ENCODE measurements at places on chromosomes 4 and X.

DNA sequence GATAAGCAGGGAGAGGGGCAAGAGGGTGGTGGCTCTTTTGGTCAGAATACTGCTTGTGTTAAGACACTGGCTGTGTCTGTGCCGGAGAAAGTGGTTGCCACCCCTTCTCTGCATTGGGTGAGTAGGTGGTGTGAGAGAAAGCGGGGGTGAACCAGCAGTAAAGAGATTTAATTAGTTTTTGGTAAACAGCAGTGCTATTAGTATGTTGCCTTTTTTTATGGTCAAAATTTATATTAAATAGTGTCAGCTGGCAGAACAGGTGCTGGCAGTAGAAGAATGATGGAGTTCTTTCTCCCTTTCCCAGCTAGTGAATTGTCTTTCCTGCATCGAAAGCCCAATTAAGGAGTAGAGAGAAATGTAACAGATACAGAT, 181.6 kb downstream of the LARP7 start:
- DNase-seq = no peak

DNA sequence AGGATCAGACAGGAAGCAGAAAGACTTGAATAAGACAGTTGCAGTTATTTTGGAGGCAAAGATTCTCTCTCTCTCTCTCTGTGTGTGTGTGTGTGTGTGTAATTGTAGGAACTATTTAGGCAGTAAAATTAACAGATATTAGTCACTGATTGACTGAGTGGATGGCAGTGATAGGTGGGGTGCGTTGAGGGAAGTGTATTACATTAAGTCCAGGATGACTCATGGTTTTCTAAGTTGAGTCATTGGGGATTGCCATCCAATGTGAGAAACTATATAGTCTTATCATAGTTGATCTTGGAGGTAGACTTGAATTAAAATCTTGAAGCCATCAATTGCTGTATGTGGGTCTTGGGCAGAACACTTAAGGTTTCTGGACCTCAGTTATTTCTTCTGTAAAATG, 75.4 kb downstream of the AR start:
- no peak for DNase-seq

DNA sequence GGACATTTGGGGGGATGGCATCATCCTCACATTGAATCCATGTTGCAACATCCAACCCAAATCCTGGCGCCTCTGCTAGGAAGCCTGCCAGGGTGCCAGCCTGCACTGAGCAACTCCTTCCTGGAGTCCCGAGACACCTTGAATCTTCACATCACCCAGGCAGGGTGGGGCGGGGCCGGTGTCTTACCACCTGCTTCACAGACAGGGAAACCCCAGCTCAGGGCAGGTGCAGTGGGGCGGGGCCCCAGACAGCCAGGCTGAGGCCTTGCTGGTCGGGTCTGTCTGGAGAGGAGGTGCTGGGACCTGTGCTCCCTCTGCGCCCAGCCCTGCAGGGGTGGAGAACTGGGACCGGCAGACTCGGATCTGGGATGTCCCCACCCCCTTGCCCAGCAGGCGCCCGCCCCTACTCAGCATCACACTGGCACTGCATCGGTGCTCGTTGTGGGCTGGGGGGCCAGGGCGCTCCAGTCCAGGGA, 31.5 kb upstream of the HTRA3 start:
- no peak for DNase-seq

DNA sequence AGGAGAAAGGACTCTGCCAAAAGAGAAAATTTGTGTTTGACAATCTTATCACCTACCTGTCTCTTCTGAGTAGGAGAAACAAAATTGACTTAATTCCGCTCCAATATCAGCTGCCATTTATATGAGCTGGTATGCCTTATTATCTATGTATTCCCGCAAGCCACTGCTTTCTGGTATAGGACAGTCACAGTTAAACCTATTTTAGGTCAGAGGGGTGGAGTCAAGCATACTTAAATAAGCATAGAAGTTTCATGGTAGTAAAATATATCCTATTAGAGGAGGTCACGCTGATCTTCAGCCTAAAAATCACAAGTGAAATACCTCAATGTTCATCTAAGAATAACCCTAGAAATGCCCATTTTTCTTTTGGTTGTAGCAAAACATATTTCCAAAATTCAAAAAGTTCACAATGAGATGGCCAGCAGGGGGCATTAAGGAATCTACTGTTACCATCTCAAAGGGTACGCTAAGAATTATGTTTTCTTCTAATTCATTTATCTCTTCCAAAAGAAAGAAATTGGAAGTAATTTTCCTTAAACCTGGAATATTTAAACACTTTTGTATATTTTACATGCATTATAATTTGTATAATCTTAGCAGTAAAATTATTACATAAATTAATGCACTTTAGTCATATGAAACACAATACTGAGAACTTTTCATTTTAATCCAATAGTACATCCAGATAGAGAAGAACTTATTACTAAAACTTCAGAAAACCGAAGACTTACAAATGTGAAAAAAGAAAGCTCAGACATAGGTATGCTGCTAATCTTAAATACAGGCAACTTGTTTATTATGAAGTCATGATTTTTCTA, 10.5 kb downstream of the PPAT start:
- DNase-seq = no peak

- DNase-seq = no peak
Observed at GRCh38 chr4:7887436-7887835, 52.2 kb downstream of the AFAP1 start.

GRCh38 chr4:137647375-137647774, 115.1 kb upstream of the PCDH18 start:
- no peak for DNase-seq

- DNase-seq = no peak
Observed at GRCh38 chr4:25096251-25096980, 63.8 kb downstream of the SEPSECS start.

GRCh38 chr4:866761-867390, 40.9 kb upstream of the CPLX1 start:
- DNase-seq = no peak

DNA sequence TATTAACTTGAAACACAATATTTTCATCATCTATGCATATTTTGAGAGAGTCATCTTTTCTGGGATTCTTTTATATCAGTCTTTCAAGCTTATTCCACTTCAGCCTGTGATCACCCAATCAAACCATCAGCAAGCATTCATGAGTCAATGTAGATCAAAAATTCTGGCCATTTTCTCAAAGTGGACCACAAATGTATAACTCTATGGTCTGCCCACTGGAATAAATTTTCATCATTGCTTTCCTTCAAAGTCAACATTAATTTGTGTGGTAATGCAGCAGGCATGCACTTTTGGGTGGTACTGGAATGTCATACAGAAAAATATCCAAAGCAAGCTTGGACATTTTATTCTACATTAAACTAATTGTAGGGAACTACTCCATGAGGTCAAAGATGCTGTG, 1013.0 kb downstream of the STIM2 start:
- DNase-seq = no peak

DNA sequence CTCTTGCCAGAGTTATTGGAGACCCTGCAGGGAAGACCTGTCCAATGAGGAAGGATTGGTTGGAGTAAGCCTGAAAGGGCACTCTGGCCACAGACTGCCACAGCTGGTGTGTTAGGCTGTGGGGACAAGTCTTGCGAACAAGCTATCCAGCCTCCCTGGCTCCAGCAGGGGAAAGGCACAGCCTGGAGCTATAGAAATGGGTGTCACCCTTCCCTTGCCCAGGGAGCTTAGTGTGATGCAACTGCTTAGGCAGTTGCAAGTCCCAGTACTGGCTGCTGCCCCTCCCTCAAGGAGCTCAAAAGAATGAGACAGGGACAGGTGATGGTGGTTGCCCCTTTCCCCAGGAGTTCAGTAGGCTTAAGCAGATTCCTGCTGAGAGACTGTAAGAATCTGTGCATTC, 165.7 kb upstream of the CT83 start:
- no peak for DNase-seq

DNA sequence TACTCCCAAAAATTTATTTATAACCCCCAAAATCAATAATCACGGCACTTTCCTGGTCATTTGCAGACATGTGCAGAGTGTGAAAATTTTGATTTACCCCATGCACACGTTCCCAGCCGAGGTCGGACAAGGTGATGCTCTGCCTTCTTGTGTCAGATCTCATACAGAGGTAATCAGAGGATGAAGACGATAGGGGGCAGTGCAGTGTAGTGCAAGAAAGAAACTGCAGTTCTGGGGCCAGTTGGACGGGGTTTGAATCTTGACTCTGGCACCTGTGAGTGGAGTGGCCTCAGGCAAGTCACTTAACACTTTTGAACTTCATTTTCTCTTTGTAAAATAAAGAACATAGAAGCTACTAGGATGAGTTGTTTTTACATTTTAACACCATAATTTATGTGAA, 88.4 kb downstream of the FRMPD3 start:
- DNase-seq = no peak

DNA sequence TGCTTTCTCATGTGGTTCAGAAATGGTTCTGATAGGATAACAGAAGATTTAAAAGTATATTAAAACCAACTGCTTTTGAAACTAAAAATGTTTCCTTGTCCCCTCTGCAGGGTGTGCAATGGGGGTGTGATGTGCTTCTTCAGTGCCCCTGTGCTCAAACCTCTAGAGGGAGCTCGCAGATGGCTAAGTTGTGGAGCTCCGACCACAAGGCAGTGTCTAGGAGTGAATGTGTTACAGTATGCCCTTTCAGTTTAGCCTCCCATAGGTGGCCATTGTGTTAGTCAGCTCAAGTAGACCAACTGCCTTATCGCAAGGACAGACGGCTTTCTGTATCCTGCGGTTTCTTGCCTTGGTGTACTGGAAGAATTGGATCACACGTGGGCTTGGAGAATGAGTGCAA, 130.5 kb downstream of the TENT5D start:
- DNase-seq = no peak

DNA sequence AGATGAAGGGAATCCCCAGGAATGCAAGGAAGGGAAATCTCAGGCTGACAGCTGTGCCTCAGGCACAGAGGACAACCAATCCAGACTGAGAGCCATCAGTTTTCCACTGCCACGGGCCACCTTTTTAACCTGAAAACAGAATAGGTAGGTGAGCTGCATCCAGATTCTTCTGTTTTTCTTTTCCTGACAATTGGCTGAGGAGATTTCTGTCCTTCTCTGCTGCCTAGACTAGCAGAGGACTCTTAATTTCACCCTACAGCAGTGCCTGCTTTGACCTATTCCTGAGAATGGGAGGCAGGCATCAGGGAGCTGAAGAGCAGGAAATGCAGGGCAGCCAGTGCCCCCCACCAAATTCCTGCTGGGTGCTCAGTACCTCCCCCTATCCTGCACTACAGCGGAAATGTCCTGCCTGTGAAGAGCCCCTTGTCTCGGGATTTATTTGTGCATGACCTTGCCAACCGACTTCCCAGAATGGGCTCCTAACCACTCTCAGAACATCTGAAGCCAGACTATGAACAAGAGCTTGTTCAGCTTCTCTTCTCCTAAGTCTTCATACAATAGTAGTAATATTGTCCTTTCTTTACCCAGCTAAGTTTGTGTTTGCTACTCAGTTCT, 65.1 kb downstream of the CASK start:
- DNase-seq = no peak

DNA sequence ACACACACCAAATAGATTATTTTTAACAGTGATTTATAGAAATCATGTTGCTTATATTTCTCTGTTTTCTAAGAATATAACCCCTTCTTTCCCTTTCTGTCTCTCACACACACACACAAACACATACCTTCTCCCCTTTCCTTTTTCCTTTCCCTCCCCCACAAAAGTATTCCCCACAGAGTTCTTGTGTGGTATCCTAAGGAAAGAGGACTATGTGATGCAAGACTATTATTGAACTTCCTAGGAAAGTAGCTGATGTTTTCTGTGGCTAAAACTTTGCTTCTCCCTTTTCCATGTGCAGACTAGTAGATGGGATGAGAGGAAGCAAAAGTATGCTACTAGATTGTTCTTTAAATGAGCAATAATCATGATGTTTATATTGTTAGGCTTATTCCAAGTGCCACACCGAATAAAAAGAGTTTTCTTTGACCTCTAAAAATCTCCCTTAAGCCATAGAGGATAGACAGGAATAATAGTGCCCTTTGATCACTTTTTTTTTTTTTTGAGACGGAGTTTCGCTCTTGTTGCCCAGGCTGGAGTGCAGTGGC, 38.7 kb downstream of the CPEB2 start:
- DNase-seq = no peak

GRCh38 chrX:65838674-65839073, 171.2 kb downstream of the MSN start:
- DNase-seq = no peak

DNA sequence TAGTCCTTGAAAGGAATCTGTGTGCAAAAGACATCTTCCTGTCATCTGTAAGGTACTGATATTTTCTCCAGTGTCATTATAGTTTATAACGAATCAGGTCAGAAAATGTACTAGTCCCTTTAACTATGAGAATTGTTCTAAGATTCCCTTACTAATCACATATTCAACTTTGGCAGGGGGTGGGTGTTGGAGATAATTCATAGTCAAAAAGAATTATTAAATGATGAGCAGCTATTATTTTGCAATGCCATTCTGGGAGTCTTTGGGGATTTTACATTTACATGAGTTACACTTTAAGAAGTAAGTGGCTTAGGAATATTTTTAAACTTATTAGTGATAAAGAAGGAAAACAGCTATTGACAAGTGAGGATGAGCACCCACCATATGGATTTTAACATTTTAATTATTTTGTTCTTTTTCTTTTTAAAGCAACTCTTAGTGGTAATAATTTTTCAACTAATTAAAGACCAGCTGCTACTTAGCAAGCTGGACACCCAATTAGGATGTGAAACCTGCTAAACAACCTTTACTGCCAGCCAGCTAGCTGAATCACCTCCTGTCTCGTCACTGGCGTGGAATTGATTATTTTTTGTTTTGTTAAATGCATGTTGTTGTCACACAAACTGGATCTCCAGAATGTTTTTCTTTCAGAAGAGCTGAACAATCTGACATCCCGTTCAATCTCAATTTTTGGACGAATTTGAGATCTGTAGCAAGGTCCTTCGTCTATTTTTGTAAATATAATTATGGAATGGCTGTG, 219.2 kb downstream of the ARAP2 start:
- DNase-seq = no peak

- DNase-seq = no peak
Observed at GRCh38 chr4:120902925-120903324, 19.6 kb downstream of the PRDM5 start.

DNA sequence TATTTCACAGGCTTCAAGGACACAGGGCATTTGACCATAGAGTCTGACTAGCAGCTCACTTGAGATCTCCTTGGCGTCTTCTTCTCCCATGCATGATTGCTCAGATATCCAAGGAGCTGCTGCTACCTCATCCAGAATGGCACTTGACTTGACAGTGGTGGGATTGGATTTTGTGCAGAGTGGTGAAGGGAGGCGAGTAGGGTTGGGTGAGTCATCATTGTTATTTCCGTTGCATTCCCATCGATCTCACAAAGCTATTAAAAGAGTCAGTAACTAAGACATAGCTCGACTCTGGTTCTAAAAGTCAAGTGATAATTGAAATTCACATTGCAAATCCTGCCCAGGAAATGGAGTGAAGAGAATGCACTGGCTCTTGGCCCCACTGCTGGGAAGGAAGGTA, 27.7 kb downstream of the NHSL2 start:
- DNase-seq = no peak

- no peak for DNase-seq
Observed at GRCh38 chrX:71992711-71993110, 82.1 kb downstream of the NHSL2 start.

- DNase-seq = no peak
Observed at GRCh38 chr4:120816296-120816965, 106.1 kb downstream of the PRDM5 start.

GRCh38 chrX:86263526-86263925, 115.3 kb downstream of the DACH2 start:
- DNase-seq = no peak
